ENCODE measurements at places on chromosomes 12 and 14.

- no peak for DNase-seq
These were observed 1006.4 kb upstream of the TMEM132C start for GRCh38 chr12:127260531-127260930.

DNA sequence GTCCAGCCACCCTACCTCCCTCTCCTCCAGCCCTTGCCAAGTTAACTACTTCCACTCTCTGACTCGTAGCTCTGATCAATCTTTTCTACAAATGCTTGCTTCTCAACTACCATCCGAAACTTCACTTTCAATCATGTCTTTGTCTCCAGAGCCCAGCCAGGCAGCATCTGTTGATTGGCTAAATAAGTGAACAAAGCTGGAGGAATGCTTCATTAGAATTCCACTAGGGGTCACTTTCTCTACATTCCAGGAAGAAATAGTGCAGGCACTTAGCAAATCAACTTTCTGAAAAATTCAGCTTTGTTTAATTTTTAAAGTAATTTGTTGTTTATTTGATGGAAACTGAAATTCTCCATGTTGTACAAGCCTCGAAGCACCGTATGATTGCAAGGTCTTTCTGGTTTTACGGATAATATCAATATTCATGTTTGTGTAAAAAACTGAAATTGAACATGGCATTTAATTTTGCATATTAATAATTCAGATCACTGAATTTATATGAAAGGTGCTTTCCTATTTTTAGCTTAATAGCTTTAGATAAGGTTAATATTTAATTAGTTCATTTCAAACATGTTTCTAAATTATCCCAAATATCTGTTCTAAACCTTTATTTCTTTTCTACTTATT, 32.4 kb upstream of the HELB start:
- DNase-seq: peak; percentile 75

GRCh38 chr12:122990961-122991622, 10.6 kb downstream of the ARL6IP4 start:
- no peak for DNase-seq

- DNase-seq: no peak
These were observed 40.2 kb downstream of the TEAD4 start for GRCh38 chr12:2999265-2999841.

- no peak for DNase-seq
These were observed 45.0 kb upstream of the STAB2 start for GRCh38 chr12:103542078-103542477.

GRCh38 chr12:49937639-49938300, 12.8 kb upstream of the AQP2 start:
- DNase-seq: no peak

DNA sequence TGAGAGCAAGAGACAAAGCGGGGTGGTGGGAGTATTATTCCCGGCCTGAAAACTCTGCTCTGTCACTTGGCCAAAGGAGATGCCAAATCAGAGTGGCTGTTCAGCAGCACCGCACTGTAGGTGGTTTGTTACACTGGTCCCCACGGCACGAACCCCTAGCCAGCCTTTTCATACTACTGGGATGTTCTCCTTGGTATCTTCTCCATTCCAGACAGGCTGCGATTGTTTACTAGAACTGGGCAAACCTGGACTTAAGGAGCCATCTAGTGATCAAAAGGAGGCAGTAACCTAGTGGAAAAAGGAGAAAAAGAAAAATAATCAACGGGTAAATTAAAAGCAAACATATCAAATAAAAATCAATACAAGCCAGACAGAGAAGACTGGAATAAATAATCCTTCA, 58.9 kb upstream of the TMTC2 start:
- peak; percentile 46 for DNase-seq

DNA sequence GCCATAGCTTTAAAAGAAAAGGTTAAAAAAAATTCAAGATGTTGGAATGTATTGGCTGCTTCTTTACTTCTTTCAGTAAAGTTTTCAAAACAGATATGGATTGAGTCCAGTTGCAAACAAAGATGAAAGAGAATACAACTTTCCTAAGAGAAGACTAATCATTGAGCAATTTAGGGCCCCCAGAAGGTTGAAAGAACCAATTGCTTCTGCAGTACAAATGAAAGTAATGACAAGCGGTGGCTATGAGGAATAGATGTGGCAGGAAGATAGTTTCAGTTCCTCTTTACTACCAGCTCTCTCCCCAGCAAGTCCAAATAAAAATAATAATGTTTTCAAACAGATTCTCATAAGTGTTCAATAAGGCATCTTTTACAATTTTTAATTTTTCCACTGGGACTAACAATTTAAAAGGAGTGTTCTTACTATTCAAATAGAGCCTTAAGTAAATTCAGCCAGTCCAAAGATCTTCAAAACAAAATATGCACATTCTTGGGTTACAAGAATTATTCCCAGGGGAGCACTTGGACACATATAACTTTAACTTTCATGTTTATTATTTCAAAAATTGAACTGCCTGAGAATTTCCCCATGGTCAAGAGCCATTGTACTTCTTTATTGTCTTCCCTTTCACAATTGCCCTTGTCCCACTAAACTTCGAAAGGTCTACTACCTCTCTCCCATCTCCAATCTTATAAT, 62.3 kb upstream of the PPP1R12A start:
- peak; percentile 84 for DNase-seq

DNA sequence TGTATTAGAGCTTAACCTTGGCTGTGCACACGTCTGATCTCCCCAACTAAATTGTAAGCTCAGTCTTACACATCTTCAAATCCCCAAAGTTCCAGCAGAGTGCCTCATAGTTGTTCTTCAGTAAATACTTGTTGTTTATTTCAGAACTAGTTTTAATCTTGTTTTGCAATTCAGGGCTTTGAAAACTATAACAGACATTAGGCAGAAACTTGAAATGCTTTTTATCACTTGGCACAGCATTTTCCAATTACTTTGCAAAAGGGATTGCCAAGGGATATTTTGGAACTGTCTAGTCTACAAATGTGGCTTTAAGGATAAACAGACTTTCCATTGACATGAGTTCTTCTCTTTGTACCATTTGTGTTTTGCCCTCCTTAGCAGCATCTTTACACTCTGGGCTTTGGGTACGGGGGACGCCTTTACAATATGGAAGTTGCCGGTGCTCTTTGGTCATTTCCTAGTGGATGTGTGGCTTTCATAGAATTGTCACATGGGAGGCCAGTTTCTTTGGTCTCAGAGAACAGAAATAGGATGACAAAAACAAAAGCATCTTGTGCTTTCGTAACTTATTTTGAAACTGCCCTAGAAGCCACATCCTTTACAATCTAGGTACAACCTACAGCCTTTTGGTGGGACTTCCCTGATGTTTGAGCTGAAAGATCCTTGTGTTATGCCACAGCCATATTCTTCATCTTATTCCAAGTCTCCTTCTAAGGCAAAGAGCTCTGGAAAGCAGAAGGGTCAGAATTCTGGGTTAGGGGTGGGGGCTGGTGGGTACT, 96.9 kb downstream of the NPAS3 start:
- DNase-seq: no peak

DNA sequence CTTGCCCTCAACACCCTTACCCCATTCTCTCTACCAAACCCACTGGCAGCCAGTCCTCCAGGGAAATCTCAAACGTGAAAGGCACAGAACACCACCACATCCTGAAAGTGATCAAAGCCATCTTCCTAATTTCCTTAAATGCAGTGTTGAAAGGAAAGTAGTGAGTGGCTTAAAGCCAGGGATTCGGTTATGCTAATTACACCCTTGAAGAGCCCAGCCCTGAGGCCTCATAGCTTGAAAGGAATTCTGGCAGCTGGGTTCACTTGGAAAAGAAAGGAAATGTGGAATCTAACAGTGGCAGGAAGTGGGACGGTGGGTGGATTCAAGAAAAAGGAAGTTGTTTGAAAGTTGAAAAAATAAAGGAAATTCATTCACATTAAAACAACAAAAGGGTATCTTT, 73.0 kb upstream of the FICD start:
- DNase-seq: no peak

DNA sequence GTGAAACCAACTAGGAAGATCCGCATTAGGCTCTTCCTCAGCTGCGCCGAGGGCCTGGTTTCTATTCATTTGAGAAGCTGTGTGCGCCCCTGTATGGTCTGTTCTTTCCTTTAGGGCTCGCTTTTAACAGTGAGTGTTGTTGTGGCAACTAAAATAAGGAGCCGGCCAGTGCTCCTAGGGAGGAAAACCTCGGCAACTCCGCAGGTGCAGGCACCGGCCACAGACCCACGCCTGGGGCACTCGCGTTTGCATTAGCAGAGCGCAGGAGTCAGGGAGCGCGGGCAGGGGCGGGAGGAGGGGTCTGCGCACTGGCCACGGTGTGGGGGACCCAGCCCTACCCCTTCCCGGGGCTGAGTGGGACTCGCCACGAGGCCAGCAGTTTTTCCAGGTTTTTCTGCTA, 50.5 kb downstream of the STX2 start:
- no peak for DNase-seq
